AG04449 (cell line): ENCODE measurements at places on chromosomes 11 and 22.
A peak's percentile ranks its signal among the peaks of the same experiment; 100 is the strongest.

GRCh38 chr11:32213223-32213622 lies 122.3 kb downstream of the RCN1 start:
- peak; percentile 61 for DNase-seq

DNA sequence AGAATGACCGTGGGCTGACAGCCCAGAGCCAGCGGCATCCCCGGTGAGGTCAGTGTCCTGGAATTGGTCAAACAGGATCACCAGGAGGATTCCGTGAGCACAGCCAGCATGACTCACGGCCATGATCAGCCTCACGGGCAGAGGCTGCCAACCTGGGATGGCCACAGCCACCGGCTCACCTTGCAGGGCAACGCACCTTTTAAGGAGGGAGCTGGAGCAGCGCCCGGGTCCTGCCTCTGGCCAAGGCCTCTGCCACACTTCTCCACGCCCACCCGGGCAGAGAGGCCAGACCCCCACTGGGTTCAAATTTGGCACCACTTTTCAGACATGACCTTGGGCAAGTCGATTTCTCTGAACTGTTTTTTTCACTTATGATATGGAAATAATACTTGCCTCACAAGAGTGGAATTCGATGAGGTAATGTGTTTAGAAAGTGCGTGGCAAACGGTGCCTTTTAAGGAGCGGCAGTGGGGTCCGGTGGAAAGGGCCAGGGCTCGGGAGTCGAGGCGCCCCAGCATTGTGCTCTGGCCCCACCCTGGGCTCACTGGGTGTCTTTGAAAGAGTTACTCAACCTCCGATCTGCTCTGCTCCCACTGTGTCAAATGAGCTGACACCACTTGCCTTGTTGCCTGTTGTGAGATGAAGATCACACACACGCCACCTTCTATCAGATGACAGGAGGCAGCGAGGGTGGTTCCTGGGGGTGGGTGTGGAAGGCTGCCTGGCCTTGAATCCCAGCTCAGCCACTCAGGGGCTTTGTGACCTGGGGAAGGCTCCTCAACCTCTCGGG lies 16.0 kb downstream of the TXN2 start:
- peak; percentile 57 for DNase-seq

DNA sequence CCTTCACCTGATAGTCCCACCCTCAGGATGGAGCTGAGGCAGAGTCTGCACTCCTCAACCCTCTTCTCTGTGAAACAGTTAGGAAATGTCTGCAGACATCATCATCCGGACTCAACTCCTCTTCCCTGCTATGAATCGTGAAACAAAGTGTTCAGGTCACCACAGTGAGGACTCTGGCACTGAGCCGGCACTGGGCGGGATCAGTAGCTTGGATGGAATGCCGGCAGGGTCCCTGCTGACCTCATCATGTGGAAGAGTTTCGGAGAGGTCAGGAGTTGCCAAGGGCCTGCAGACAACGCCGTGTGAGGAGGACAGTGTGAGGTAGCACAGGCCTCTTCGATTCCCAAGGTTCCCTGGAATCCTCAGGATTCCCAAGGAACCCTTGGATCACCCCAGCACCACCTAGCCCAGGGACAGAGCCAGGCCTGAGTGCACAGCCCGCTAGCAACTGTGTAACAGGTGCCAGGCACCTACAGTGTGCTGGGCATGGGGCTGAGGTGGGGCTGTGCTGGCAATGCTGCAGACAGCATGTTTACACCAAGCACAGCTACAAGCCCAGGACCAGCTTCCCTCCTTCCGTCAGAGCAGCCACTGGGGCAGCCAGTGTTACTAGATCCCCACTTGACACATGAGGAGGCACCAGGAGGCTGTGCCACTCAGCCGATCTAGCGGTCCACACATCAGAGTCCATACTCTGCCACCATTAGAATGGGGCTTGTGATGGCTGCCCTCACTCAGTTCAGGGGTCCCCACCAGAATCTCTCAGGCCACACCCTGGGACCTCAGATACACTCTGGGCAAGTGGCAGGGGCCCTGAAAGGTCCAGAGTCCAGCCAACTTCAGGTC lies 693 bp upstream of the LINC01488 start:
- no peak for DNase-seq

- DNase-seq: no peak
Measured at GRCh38 chr22:37636186-37636948, 3.1 kb upstream of the SH3BP1 start.

DNA sequence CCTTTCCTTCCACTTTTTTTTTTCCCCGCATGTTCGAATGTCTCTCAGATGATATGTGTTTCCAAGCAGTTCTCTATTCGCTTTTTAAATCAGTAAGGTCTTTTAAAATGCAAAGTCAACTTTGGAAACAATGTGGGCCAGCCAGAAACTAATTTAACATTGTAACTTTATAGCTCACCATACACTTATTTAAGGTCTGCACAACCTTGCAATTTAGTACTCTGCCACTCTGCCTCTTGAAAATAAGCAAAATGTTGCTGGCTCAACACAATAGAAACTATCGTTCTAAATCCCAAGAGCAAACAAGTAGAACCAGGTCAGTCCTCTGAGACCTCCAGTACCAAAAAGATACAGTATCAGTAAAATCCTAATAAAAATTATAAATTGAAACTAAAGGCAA lies 109.0 kb downstream of the SIK3 start:
- no peak for DNase-seq

DNA sequence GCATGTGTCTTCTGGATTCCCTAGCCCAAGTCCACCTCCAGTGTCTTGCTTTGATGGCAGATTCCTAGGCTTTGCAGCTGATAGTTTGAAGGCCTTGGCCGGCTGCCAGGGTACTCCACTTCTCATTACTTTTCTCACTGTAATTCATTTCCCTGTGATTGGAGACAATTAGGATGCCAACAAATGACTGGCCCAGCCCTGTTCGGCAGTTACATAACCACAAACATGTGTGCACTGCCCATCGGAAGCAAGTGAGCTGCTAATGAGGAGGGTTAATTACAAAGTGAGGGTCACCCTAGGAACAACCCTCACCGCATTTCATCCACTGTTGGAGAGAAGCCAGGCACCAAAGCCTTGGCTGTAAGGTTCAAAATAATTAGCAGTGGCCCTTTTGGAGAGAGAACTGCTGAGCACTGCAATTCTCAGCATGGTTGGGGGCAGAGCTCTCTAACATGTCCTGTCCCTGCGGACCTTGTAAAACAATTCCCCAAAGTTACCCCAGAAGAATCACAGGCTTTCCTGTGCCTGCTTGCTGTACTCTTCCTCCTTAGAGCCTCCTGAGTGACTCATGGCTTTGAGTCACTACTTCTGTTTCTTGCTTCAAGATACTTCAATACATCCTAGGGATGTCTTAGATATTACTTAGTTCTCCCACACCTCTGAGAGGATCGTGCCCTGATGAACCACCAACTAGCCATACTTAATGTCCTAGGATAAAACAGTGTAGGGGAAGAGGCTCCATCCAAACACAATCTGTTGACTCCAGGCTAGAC lies 109.7 kb upstream of the GALNT18 start:
- DNase-seq: peak; percentile 4

- DNase-seq: no peak
Measured at GRCh38 chr11:134862105-134862502, 450.1 kb upstream of the B3GAT1 start.
